Cerebellum (tissue), 4 donors: ENCODE measurements at places on chromosomes 16 and 17. TPM values are rescaled to one million over a fixed set of nuclear protein-coding genes. Genes with fewer than 3 reads are reported as not detected.
A peak's percentile ranks its signal among the peaks of the same experiment; 100 is the strongest.

GRCh38 chr16:81843683-81844082 lies 64.6 kb downstream of the PLCG2 start:
- no peak for DNase-seq

DNA sequence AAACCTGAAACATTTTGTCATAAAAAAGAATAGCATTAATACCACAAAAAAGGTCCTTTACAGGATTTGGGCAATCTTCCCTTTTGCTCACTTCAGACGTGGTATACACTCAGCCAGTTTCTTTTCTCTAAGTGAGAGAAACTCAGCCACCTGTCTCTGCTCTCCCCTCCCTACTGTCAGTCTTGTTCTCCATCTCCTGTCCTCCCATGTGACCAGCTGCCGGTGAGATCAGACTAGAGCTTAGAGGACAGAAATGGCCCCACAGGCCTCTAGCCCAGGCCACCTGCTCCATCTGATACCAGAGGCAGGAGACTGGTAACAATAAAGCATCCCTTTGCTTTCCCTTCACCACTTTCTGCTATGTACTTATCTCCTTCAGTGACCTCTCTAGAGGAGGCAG lies 34.9 kb downstream of the CMC2 start:
- peak; percentile 53 for DNase-seq

DNA sequence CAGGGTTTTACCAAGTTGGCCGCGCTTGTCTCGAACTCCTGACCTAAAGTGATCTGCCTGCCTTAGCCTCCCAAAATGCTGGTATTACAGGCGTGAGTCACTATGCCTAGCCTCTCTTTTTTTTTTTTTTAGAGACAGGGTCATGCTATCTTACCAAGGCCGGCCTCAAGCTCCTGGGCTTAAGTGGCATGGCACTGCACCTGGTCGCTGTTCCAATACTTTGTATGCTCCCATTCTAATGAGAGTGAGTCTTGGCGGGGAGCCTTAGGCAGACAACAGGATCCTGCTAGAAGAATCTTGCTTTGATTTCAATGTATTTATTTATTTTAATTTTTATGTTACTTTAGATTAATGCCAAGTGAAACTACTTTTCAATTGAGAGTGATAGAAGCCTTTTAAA lies 21.9 kb downstream of the TOM1L2 start:
- no peak for DNase-seq

- DNase-seq: peak; percentile 37
These were observed 879 bp upstream of the SPG7 start for GRCh38 chr16:89507214-89507833.

GRCh38 chr16:31402687-31403086 lies 9.6 kb downstream of the ITGAD start:
- no peak for DNase-seq

- no peak for DNase-seq
These were observed 42.0 kb downstream of the RBFOX1 start for GRCh38 chr16:7374614-7375174.

DNA sequence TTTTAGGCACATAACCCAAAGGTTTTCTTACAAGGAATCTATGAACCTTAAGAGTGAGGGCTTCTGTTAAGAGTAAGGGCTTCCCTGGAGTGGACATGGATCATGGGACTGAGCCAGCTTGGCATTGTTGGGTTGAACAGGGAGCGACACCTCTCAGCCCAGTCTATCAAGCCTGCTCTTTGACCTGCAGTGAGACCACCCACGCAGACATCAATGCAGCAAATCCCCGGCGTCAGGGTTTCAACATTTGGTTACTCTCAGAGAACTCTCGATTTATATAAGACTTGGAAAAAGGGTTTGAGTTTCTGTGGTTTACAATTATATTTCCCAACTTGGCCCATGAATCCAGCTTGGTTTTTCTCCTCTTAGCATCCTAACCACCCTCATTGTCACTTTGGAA lies 299.9 kb downstream of the WWOX start:
- DNase-seq: no peak

GRCh38 chr16:86015606-86016005 lies 116.6 kb downstream of the IRF8 start:
- DNase-seq: no peak

DNA sequence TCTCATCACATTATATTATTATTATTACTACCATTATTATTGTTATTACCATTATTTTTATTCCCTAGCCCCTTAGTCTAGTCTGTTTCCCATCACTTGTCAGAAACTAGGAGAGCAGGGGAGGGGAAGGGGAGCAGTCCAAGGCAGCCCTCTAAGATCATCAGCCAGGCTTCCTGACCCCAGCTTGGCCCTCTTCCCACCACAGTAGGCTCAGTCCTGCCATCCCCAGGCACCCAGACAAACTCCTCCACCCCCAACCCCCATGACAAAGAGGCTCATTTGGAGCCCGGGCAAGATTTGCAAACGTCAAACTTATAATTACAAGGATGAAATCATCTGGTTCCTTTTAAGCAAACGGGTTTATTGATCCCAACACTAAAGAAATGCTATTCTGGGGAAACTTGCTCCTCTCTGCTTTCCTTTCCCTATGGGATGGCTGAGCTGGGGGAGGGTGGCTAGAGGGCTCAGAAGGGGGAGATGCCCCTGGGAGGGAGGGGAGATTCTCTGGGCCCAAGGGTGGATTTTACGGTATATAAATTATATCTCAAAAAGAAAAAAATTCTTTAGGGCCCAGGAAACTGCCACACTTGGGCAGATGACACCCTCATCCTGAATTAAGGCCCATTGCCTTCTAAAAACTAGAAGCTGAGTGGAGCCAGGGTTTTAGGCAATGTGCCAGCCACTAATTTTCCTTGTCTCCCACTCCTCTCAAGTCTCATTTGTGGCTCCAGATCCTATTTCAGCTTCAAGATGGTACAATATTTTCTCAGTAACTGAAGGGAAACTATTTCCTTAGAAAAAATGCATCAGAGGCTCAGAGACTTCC lies 4.4 kb upstream of the CBFB start:
- no peak for DNase-seq

GRCh38 chr17:50719144-50719923 lies at the start of gene LUC7L3:
LUC7L3 (plus strand) TSS chr17:50719603; CDS start chr17:50719733, 130 bp downstream.
- DNase-seq: peak; percentile 97

DNA sequence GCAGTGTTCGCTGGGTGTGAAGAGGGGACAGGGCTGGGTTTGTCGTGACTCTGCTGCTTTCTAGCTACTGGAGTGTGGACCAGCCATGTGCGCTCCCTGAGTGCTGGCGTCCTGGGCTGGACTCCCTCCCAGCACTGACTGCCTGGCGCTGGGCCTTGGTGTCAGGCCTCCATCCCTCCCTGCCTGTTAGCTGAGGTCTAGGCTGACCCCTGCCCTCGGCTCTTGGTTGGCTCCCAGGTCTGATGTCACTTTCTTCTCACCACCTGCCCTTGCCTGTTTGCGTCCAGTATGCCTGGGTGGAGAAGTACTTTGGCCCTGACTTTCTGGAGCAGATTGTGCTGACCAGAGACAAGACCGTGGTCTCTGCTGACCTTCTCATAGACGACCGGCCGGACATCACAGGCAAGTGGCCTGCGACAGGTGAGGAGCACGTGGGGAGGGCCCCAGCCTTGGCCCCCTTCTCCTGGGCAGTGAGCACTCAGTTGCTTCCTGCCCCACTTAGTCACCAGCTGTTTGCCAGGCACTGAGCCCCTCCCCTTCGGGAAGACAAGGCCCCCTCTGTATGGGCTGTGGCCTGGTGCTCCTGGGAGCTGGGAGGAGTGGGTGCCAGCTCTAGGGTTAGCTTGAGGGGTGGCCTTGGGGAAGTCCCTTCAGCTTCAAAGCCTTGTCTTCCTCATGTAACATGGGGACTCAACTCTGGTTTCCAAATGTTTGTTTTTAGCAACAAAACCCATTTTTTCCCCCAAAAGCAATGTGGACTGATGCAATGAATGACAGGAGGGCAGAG lies 41.5 kb downstream of the NT5M start:
- no peak for DNase-seq

- no peak for DNase-seq
These were observed 42.1 kb upstream of the GPRC5B start for GRCh38 chr16:19926449-19927390.

GRCh38 chr17:45976755-45977505 lies 22.1 kb upstream of the STH start:
- no peak for DNase-seq

DNA sequence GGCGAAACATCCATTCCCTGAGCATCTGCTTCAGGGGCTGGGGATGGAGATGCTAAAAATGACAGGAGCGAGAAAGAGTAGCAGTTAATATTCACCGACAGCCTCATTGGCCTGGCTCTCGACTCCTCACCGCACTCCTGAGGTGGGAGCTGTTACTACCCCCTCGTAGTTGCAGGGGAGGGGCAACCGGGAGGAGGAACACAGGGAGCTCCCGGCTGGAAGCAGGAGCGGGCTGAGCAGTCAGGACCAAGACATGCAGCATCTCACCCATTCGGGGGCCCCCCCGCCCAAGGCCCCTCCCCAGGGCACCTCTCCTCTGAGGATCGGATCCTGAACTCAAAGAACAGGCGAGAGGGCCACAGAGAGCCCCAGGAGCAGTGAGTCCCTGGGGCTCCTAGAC lies 4.5 kb upstream of the ACSF3 start:
- no peak for DNase-seq

DNA sequence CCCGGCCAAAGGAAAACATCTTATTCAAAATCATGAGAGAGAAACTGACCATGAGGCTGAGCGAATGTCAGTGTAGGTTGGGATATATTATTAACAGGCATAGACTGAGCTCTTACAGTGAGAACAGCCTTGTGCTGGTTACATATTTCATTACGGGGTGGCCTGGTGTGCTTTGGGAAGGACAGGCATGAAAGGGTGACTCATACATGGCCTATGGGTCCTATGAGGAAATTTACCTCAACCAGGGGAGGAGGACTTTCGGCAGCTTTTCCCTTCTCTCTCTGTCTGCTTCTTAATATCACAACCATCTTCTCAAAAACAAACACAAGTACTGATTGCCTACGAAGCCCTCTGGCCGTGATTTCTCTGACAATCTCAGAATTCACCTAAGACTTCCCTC lies 579.1 kb downstream of the CDH13 start:
- DNase-seq: no peak

GRCh38 chr16:67236563-67237395 lies 9.8 kb downstream of the TMEM208 start:
- DNase-seq: peak; percentile 25

- DNase-seq: peak; percentile 48
These were observed 59.8 kb upstream of the ARL4D start for GRCh38 chr17:43338886-43339516.

GRCh38 chr16:48960830-48961229 lies 320.8 kb downstream of the CBLN1 start:
- no peak for DNase-seq

GRCh38 chr17:17782523-17783115 lies 54.2 kb downstream of the SREBF1 start:
- DNase-seq: peak; percentile 53

DNA sequence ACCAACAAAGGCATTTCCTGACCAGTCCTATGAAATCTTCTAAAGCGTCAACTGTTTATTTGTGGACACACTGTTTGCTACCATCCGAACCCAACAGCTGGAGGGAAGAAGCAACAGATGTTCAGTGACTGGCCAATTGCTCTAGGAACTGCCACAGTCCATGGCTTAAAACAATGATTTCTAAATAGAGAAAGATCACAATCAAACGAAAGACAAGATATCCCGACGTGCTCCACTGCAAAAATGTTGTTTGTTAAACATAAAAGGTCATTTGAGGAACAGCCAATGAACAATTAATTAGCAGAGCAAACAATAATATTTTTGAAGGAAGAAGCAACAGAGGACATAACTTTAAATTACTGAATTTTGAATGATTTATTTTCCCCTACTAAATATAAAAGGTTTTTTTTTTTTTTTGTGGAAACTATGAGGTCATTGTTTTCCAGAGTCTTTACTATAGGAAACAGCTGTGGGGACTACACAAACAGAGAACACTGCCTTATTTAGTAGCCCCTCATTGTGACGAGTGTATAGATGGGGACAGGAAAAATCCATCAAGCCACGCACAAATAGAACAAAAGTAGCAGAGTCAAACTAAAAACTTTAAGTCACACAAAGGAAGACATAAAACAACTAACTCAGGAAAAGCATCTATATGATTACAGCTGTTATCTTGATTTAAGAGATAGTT lies 17.2 kb downstream of the USP31 start:
- no peak for DNase-seq

KRTAP4-6 gene
- not detected for total RNA-seq

OTOP2 gene
- total RNA-seq: not detected

OR2C1 gene
- 0.45 TPM for total RNA-seq

NTN1 gene
- 14.8 TPM for total RNA-seq

CLEC10A gene
- total RNA-seq: not detected
